Hepatic stellate cell (primary cell): ENCODE measurements at places on chromosomes 1 and 21.

DNA sequence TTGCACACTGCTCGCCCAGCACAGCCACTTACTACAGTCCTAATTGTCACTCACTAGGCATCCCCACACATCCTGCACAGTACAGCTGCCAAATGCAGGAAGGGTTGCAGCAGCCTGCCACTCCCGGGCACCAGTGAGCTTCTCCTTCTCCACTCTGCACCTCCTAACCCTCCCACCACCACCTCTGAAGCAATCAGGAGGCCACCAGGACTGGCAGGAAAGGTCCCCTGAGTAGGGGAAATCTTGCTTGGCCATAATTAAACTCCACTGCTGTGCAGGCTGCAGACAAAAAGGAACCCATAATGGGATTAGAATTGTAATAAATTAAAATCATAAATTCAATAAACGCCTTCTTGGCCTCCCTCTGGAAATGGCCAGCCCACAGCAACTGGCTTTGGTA is 31.8 kb downstream of the FBXO2 start:
- no peak for DNase-seq

DNA sequence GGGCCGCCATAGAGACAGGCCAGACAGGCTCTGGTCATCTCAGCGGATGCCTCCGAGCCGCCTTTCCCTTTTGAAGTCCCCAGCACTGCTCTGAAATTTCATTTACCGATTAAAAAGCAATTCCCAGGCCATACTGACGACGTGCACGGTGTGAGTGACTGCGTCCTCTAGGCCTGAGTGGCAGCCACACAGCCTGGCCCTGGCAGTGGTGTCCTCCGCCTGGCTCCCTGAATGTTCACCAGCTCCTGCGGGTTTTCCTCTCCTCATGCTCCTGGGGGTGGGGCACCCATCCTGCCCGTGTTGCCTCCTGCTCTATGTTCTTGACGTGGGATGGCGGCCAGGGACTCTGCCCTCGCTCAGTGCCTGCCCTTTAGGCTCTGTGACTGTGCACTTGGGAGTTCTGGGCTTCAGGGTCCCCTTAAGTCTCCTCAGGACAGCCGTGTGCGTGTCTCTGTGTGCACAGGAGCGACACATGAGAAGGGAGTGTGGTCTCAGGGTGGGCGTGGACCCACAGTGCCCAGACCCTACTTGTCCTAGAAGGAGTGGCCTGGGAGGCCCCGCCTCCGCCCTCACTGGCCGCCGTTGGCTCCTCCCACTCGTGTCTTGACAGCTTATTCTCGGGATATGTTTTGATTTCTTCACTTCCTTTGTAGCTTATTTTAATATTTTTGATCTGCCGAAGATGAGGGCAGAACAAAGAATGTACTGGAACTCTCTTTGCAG is 3.6 kb downstream of the SKI start:
- DNase-seq: peak; percentile 89

DNA sequence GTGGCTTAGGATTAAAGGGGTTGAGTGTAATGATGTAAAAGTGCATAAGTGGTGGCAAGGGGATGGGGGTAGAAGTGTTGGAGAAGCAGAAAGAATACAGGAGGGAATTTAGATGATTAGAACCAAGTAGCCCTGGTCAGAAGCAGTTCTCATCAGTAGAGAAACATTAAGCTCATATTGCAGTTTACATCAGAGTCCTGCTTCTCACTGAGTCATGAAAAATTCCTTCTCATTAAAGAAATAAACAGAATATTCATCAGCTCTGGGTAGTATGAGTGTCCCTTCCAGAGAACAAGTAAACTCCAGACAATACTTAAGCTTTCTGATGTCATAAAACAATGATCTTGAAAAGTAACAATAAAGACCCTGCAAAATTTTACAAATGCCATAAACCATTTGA is 36.5 kb downstream of the LRRIQ3 start:
- DNase-seq: peak; percentile 2

DNA sequence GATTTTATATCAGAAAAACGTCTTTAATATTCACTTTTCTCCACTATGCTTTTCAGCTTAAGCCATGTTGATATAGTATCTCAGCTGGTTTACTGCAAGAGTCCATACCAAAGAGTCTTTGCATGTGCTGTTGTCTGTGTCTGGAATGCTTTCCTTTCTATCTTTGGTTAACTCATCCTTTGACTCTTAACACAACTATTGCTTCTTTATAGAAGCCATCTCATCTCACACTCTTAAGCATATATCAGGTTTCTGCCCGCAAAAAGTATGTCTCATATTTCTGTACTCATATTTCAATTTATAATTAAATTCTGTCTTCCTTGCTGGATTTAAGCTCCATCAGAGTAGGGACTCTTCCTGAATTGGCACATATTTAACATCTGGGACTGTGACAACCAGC is 220.9 kb upstream of the KCNK2 start:
- no peak for DNase-seq

GRCh38 chr1:75170011-75170410 is 35.8 kb downstream of the LHX8 start:
- no peak for DNase-seq

- no peak for DNase-seq
These were observed 23.2 kb upstream of the SPATA6 start for GRCh38 chr1:48495166-48495565.

GRCh38 chr1:52899445-52899894 is 22.1 kb downstream of the ECHDC2 start:
- no peak for DNase-seq

DNA sequence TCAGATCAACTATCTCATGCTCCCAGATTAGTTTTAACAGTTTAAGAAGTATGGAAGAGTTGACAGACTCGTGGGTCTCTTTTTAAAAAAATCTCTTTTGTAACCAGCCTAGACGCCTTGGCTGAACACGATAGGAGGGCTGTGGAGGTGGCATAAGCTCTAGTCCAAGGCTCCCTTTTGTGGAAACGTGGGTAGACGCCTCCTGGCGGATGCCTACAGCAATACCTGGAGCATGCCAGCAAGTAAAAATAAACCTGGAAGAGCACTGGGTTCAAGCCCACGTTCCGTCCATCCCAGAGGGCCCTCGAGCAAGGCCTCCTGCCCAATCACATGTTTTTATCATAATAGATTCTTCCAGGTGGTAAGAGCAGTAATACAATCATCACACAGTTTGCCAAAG is 87.9 kb downstream of the RGS7 start:
- DNase-seq: no peak

GRCh38 chr1:23964790-23965740 is 5.4 kb downstream of the PNRC2 start:
- no peak for DNase-seq

GRCh38 chr1:235357485-235358373 is 9.5 kb upstream of the TBCE start:
- no peak for DNase-seq

- no peak for DNase-seq
These were observed 82.4 kb downstream of the ZMYM4 start for GRCh38 chr1:35350872-35351271.

DNA sequence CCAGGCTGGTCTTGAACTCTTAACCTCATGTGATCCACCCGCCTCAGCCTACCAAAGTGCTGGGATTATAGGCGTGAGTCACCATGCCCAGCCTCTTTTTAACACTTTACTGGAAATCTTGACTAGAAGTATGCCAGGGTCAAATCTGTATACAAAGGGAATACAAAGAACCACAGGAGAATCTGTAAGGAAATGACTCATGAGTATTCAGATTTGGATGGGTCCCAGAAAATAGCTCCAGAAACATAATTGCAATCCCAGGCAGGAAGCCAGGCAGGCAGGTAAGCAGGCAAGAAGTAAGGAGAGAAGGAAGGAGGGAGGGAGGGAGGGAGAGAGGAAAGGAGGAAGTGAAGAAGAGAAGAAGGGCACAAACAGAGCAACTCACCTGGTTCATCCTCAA is 22.8 kb upstream of the TIAM1 start:
- no peak for DNase-seq
